ENCODE measurements at places on chromosomes 7 and 10. TPM values are rescaled to one million over a fixed set of nuclear protein-coding genes. Genes with fewer than 3 reads are reported as not detected.

- no peak for DNase-seq
Measured at GRCh38 chr7:97971120-97971989, 18.6 kb downstream of the OCM2 start.

The ZNF727 gene
- total RNA-seq, result 0.19 TPM

DNA sequence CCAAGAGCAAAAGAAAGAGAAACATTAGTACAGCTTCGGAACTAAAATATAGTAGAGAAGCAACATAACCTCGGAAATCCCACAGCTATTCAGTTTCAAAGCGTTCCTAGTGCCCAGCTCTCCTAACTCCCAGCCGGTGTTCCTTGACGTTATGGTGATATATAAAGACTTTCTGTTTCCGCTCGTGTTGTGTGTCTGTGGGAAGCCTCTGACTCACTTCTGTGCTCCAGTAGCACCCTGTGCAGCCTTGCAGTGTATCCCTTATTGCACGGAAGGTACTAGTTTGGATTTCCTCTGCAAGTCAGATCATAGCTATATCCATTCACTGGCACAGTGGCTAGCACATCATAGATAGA lies 535 bp downstream of the ASAH2B start:
- peak; percentile 29 for DNase-seq

DNA sequence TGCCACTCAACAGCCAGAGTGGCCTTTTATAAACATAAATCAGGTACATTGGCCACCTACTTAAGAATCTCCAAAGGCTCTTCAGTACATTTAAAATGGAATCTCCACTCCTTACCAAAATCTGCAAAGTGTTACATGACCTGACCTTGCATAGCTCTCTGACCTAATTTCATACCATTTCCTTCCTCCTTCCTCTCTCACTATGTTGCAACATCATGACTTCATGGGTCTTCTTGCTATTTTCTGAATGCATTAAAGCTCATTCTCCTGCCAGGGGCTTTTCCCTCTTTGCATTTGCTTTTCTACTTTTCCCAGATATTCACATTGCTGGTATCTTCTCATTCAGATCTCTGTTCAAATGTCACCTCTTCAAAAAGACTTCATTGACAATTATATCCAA lies 22.1 kb upstream of the PPP1R17 start:
- DNase-seq, result no peak

GRCh38 chr7:141844256-141844655 lies 3.0 kb upstream of the PRSS37 start:
- no peak for DNase-seq

DNA sequence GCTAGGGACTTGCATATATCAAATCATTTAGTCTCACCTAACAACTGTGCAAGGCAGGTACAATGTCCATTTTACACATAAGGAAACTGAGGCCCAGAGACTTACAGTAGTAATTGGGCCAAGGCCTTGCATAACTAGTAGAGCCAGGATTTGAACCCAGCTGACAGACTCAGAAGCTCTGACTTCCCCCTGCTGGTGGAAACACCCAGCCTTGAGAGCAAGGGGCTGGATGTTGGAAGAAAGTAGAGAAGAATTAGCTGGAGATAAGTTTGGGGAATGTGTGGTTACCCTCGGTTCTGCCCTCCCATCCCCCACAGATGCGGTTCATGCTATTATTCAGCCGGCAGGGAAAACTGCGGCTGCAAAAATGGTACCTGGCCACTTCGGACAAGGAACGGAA lies 2.0 kb downstream of the AP1S1 start:
- no peak for DNase-seq

DNA sequence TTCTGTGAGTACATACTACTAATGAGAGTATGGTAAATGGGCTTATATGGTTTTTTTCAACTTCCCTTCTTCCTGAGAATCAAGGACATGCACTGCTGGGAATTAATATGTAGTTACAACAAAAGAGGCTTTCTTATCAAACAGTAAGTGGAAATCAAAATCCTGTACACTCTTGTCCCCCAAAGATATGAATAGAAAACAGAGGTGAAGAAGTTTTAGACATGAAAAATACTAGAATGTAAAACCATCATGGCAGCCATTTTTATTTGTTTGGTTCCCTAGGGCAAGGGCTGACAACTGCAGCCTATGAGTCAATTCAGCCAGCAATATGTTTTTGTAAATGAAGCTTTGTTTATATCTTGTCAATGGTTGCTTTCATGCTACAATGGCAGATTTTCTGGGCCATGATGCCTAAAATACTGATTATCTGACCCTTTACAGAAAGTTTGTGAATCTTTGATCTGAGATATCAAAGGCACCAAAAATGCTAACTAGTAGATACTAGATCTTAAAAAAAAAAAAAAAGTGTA lies 422.4 kb downstream of the PARD3 start:
- no peak for DNase-seq

DNA sequence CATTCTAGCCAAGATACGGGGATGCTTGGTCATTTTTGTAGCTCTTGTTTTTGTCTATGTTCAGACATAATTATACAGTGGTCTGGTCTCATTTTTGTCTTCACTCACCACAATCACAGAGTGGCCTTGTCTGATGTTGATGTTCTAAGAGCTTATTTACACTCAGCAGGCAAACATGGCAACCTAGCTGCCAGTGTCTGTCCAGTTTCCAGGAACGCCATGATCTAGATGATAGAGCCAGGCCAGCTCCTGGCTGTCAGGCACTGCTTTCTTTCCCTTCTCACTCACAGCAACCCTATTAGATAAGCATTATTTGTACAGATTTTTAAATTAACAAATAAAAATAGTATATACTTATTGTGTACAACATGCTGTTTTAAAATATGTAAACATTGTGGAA lies 98.6 kb upstream of the PHF14 start:
- no peak for DNase-seq

GRCh38 chr7:82539969-82540368 lies 96.4 kb upstream of the CACNA2D1 start:
- no peak for DNase-seq

- peak; percentile 57 for DNase-seq
Measured at GRCh38 chr10:48289501-48290238, 15.2 kb upstream of the FRMPD2 start.

The WIPF3 gene
- total RNA-seq, result not detected

DNA sequence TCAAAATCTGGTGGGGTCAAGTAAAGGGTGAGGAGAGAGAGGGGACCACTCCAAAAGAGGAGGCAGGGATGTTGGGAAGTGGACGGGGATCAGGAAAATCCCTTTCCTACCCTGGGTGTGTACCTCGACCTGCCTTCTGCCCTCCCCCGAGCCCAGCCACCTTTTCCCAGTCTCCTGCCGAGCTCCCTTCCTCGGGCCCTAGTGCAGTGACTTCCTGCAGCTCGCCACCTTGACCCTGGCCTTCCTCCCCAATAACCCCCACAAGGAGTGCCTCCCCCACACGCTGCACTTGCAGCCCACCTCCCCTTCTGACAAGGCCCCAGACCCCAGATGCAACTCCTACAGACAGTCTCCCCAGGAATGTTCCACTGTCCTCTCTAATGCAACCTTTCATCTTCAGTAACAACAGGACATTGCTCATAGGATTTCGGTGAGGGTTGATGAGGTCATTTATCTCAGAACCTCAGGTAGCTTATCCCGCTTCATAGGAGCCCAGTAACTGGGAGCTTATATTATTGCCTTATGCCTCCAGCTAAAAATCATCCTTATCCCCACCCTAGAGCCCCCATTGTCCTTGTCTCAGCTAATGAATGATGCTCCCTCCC lies 90.1 kb downstream of the MKI67 start:
- no peak for DNase-seq

DNA sequence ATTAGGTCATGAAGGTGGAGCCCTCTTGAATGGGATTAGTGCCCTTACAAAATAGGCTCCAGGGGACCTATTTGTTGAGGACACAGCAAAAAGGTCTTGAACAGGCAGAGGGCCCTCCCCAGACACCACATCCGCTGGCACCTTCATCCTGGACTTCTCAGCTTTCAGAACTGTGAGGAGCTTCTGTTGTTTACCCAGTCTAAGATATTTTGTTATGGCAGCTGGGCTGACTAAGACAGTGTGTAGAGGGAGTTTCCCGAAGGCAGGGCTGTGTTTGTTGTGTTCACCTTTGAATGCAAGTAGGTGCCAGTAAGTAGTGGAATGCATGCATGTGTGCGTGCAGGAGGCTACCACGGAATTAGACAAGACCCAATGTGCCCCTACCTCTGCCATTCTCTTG lies 106.7 kb downstream of the PTPRE start:
- DNase-seq, result no peak

GRCh38 chr7:61111-61510 lies 131.3 kb upstream of the FAM20C start:
- DNase-seq, result no peak

DNA sequence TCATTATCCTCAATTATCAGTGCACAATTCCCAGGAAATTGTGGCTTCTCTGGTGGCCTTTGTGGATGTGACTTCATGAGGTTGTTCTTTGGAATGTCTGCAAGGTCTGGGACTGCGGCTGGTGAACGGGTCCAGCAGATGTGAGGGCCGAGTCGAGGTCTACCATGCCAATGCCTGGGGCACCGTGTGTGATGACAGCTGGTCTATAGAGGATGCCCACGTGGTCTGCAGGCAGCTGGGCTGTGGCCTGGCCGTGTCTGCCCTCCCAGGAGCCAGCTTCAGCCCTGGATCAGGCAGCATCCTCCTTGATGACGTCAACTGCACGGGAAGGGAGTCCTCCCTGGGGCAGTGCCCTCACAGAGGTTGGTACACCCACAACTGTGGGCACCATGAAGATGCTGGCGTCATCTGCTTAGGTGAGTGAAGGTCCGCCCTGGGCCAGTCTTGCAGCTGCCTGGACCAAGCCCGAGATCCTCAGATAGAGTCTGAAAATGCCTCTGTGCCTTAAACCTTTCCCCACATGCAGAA lies 46.9 kb downstream of the CUZD1 start:
- no peak for DNase-seq

DNA sequence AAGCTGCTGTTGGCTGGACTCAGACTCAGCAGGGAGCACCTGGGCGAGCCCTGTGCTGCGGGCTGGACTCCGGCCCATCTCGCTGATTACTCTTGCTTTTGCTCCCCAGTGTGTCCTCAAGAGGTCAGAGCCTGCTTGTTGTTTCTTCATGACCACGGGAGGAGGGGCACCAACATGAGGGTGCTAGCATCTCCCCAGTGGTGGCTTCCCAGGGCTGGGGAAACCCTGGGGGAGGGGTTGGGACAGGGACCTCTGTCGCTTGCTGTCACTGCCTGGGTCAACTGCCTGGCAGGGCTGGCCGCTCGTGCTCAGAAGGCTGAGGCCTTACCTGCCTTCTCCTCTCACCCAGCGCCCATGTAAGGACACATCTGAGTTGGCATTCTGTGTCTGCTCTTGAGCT lies 152.3 kb upstream of the SHH start:
- DNase-seq, result no peak

DNA sequence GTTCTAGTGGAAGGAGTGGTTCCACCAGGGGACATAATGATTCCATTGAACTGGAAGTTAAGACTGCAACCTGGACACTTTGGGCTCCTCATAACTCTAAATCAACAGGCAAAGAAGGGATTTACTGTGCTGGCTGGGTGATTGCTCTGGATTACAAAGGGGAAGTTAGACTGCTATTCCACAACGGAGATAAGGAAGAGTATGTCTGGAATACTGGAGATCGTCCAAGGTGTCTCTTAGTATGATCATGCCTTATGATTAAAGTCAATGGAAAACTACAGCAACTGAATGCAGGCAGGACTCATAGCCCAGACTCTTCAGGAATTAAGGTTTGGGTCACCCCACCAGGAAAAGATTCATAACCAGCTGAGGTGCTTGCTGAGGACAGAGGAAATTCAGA lies 310.6 kb upstream of the MGMT start:
- DNase-seq, result no peak

The SNCG gene
- total RNA-seq, result not detected

DNA sequence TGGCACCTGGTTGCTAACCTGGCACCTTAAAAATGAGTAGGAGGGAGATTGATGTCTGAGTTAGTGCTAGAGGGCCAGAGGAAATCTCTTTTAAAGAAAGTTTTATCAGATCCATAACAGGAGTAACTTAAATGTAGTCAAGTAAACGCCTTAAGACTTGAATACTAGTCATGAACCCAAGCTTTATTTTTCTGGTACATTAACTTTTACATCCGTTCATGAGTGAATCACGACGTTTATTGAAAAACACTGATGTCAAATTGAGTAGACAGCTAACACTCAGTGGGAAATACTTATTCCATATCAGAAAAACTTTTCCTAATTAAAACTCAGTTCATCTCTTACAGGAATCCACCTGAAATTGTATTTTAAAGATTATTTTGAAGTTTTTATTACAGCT lies 6.9 kb upstream of the LAMB1 start:
- no peak for DNase-seq

DNA sequence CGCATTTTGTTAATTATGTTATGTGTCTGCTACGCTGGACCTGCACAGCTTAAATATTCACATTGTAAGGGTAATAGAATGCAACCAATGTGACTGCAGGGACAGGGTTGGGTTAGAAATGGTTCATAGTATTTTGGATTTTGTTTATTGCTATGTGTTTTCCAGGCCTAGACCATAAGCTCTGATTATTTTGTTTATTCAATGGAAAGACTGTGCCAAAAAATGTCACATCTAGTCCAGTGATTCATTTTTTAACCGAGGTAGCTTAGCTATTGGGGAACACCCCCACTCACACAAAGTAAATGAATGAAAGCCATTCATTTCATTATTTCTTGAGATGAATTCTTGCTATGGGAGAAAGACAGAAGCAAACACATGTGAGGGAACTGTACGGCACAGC lies 516.5 kb upstream of the ANKRD30A start:
- no peak for DNase-seq

- DNase-seq, result no peak
Measured at GRCh38 chr7:40059057-40059456, 75.4 kb downstream of the MPLKIP start.

The OR2F1 gene
- total RNA-seq, result not detected

DNA sequence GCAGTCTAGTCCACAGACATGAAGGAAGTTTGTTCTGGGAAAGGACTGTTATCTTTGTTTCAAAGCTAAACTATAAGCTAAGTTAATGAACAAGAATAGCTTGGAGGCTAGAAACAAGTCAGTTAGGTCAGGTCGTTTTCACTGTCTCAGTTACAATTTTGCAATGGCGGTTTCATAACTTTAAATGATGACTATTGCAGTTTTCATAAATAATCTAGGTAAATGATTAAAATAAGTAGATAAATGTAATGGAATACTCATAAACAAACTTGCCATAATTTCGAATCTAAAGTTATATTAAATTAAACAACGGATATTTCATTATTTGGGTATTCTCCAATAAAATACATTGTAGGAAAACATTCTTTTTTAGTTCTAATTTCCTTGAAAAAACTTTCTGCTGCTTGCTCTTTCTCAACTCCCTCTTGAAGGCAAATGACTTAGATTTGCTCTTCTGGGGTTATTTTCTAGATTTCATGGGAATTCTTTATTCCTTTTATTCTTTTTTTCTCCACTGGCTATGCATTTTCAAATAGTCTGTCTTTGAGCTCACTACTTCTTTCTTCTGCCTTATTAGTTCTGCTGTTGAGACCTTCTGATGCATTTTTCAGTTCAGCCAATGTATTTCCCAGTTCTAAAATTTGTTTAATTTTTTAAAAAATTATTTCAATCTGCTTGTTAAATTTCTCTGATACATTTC lies 103.8 kb upstream of the APBB1IP start:
- no peak for DNase-seq

Data from activated T-cell treated with anti-CD3 and anti-CD28 coated beads, Interleukin-2, amount 50 U/mL, for 72 hours (primary cell).